GOT3 (cell line): ENCODE measurements at places on chromosomes 6 and 20.

DNA sequence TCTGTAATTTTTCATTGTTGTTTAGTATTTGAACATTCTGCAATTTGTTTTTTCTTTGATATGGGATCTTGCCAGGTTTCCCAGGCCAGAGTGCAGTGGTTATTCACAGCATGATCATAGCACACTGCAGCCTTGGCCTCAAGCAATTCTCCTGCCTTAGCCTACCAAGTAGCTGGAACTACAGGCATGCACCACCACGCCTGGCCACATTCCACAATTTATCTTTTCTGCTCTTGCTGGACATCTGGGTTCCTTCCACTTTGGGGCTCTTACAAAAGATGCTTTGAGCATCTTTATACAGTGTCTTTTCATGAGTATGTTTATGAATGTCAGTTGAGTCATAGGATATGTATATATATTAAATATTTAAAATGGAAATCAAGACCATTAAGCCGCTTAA is 42.0 kb downstream of the PGM3 start:
- no peak for DNase-seq

DNA sequence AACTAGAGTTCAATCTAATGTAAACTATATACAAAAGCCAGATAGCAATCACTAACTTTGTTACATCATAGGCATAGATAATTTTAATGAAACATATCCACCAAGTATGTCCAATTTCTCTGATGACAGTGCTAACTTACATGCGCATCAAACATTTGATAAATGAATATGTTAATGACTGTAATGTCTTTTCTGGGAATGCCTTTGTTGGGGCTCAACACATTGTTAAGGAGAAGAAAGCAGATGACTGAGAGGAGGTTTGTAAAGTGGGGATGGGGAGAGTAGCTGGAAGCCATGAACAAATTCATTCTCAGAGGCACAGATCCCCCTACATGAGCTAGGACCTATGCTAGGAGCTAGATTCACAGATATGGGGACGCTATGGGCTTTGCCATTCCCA is 950.0 kb downstream of the KIF16B start:
- no peak for DNase-seq

DNA sequence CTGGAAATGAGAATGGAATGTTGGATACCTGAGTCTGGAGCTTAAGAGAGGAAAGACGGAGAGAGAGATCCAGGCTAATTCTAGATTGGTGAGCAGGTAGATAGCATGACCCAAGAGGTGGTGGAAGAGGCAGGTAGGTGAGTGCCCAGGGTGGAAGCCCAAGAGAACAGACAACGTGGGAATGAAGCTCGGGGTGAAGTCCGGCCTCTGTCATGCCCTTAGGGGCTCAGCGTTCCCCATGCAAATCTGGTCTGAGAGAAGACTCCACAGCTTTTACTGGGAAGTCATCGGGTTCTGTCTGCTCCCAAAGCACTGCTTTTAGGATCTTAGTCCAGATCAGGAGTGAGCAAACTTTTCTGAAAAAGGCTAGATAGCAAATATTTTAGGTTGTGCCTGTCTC is 3.6 kb downstream of the NELFCD start:
- DNase-seq: no peak

DNA sequence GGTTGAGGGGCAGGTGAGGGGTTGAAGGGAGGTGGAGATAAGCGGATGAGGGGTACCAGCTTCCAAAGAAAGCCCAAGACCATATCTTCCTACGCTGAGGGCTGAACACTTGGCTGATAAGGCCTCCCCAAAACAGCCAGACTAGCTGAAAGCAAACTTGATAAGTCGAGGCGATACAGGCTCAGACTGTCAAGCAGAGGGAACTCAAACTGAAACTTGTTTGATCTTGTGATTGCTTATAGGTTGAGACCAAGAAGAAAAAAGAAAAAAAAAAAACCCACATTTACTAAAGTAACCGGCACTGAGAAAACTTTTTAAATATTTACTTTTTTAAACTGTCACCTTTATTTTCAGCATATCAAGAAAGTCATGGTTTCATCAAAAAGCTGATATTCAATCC is 73.6 kb downstream of the TRERF1 start:
- DNase-seq: no peak

DNA sequence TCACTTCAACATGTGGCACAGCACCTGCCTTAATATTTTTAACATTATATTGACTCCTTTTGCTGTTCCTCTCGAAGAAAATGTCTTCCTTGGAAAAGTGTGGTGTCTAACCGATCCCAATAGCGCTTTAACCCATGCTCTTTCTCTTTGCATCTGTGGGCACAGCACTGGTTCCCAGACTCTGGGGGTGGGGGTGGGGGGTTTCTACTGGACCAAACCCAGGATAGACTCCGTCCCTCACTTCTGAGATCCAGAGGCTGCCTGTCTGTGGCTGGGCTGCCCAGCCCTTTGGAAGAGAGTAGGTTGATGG is 3.9 kb upstream of the ZNF292 start:
- DNase-seq: no peak

DNA sequence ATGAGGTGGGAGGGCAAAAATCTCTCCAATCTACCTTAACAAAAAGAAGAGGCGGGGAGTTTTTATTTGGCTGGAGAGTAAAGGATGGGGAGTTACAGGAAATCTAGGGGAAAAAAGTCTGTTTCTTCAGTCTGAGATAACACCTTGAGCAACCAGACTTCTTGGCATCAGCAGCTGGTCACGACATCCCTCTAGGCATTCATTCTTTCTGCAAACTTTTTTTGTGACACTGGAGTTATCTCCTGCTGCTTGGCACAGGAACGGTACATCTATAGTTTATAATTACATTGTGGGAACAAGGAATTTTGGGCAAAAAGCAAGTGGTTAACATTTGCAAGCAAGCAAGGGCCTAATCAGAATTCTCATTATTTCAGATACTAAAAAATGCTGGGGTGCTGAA is 50.6 kb upstream of the IFNGR1 start:
- DNase-seq: no peak

- no peak for DNase-seq
These were observed 46.8 kb downstream of the DSTN start for GRCh38 chr20:17616480-17617211.

DNA sequence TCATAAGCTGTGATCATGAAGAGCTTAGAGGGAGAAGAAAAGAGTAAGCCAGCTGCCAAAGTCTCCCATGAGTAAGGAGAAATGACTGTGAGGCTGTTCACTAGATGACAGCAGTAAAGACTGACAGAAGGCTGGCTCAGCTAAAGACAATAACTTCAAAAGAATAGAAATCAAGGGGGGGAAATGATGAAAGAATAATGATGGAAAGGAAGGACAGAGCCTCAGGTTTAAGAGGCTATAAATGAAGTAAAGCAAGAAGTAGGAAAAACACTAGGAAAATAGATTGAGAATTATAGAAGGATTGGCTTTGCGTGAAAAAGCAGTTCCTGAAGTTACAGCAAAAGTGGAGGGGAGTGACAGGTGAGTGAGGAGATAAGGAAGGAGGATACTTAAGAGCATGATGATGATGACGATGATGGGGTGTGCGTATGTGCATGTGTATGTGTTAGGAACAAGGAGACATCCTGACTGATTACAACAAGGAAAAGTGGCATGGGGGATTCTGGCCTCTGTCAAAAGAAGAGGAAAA is 48.2 kb downstream of the HBS1L start:
- DNase-seq: no peak

DNA sequence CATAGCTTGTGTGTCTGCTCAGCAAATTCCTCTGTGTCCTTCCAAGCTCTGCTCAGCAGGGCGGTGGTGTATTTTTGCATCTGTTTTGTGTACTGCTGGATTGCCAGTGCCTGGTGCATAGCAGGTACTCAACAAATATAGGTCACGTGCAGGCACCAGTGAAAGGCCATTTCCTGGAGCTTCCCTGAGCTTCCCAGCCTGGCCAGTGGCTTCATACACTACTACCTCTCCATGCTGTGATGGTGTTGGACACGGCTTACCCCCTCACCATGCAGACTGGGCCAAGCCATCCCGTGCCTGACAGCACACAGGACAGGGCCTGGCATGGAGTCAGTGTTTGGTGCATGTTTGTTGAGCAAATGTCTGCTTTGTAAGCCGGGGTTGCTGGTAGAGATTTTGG is 7.7 kb upstream of the PHACTR3 start:
- no peak for DNase-seq

DNA sequence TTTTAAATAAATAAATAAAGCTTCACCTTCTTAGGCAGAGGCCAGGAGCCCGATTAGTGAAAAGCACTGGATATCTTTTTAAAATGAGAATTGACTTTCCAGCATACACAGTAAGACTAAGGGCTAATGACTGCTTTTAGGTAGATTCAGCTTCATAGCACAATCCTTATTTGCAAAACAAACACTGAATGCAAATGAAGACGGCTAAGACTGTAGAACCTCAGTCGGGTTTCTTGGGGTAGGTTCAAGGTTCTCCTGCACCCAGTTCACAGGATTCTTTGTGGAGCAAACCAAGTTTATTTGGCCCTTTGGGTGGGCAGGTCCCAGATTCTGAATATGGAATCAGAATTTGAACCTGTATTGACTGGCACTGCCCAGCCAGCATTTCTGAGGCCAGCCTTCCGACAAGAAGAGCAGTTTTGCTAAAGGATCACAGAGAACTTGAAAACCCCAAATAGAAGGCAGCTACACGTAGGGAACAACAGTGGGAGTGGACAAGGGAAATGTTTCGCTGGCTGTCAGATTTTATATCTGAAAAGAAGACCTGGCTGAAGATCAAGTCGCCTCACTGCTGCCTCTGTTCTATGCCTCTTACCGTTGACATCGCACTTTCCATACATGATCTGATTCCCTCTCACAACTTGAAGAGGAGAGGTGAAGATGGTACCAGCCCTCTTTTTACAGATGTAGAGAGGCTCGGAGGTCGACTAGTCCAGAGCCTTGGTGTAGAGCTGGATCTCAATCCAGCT is 8.2 kb downstream of the TRERF1 start:
- DNase-seq: no peak

DNA sequence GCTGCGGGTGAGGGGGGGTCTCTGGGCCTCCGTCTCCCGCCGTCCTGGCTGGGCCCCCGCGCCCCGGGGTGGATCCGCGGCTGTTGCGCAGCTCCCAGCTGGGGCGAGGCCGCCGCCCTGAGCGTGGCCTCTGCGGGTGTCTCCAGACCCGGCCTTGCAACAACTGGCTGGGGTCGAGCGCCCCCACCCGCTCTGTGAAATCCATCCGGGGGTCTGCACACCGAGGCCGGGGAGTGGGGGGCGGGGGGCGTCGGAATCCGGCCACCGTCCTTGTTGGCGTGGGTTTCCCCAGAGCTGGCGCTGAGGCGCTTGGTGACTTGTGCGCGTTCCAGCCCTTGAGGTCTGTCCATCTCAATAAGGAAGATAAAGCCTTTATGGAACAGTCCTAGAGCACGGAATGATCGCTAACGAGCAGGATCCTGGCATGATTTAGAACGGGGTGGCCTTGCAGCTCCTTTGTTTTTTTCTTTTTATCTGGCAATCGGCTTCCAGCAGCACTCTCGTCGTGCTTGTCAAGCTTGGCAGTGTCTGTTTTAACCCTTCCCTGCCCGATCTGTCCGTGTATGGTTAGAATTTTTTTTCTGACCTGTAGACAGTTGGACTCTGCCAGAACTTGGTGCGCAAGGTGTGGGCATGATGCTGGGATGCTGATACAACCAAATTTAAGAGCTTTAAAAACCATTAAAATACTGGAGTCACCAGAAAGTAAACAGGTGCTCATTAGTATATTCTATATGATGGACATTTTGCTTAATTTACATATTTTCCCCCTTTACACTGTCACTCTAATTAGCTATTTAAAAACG is 675 bp downstream of the DSTN start:
- DNase-seq: no peak

DNA sequence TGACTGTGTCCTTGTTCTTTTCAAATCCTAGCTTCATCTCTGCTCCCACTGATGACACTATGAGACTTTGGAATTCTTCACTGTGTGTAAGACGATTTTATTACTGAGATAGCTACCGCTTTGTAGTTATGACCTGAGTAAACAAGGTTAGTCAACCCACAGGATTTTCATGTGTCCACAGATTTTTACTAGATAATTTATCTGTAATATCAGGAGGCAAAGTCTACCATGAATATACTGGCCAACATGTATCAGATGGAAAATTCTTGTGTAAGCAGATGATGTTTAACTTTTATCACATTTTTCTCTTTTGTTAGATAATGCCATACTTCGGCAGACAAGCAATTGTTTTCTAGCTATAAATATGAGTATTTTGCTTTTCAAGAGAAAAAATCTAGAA is 119.8 kb downstream of the SGK1 start:
- no peak for DNase-seq

DNA sequence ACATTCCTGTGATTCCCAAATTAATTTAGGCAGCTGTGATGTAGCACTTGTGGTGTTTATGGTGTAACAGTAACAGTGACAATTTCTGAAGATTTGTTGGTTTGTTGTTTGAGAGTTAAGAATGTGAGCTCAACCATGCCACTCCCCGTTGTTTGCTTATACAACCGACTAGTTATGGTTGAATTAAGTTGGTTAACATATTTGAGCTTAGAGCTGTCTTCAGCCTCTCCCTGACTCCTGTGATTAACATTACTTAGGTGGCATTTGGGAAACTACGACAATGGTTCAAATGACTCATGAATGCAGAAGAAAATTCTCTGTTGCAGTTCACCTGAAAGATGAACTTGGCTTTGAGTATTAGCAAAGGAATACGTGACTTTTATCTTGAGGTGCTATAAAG is 35.9 kb upstream of the PRL start:
- no peak for DNase-seq

DNA sequence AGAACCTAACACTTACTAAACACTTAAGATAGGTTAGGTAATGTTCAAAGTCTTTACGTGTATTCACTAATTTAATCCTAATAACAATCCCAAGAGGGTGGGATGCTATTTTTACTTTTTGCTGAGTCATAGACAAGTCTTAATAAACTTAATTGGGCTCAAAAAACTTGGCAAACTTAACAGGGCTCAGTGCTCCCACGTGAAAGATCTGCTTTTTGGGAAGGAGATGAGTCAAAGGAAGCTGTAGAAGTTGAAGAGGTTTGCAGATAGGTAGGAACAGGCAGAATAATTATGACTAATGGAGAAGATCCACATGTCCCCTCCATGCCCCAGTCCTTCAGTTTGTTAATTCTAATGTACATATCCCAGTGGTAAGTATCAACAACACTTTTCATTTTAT is 44.5 kb upstream of the STMND1 start:
- DNase-seq: no peak

GRCh38 chr20:48159145-48160008 is 374.1 kb upstream of the SULF2 start:
- no peak for DNase-seq
